ENCODE measurements at places on chromosomes 3 and 15.

- peak; percentile 64 for DNase-seq
Observed at GRCh38 chr15:40358471-40359353, 693 bp downstream of the DISP2 start.

GRCh38 chr3:123318374-123318773 is 116.6 kb downstream of the SEC22A start:
- DNase-seq, result no peak

DNA sequence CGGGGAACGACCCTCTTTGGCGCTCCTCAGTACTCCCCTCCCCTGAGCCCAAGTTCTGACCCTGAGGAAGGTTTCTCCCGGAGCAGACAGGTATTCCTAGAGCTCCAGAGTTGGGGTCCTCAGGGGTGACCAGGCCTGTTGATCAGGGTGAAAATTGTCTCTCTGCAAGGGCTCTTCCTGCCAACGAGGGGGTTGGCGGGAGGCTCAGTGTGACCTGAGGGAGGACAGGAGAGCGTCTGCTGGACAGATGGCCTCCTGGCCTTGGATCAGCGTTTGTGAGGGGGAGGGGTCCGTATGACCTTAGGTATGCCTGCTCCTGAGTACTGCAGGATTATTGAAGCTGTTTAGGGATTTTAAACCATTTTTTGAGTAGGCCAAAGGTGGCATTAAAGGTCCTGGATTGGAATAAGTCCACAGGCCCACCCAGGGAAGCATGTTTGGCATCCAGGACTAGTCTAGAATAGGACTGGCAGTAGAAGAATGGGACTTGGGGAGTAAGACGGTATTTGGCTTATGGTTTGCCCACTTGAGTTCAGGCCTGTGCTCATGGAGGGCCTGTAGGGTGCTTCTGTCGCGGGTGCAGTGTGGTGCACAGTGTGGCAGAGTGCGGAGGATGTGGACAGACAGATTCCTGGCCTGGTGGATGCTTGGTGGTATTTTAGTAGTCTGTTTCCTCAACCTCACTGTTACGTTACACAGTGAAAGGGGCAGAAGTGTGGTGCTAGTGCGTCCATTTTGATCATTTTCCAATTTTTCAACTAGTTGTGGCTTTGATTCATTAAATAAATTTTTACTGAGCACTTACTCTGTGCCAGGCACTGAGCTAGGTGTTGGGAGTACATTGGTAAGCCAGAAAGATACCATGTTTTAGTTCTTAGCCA is 959 bp downstream of the ZNF592 start:
- DNase-seq, result peak; percentile 35

DNA sequence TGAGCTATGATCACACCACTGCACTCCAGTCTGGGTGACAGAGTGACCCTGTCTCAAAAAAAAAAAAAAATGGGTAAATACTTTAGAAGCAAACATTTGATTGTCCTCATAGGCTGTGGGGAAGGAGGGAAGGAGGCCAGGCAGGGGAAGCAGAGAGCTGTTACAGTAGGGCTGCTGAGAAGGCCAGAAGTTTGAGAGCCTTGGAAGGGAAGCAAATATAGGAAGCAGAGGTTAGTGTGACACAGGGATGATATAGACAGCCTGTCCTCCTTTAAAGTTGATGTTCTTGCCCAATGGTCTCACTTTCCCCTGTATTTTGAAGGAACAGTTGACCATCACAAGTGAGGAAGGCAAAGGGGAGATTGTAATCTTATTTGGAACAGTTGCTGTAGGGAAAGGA is 5.3 kb upstream of the ALPK3 start:
- no peak for DNase-seq

DNA sequence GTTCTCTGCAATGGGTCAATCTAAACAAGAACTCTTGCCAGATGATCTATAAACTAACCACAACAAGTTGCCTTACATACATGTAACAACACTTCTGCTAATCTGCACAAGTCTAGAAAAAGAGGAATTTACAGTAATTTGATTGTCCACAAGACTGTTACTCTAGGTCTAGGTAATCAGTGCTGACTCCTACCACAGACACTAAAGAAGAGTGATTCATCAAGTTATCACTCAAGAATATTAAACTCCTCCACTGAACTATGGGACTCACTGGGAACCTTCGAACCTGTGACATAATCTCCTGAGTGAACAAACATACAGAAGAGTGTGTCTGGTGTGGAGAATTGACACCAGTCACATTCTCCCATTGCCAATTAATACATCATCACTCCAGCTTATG is 138.3 kb downstream of the ANXA2 start:
- no peak for DNase-seq

- DNase-seq, result peak; percentile 72
Observed at GRCh38 chr15:86231864-86232721, 152.4 kb downstream of the AGBL1 start.

DNA sequence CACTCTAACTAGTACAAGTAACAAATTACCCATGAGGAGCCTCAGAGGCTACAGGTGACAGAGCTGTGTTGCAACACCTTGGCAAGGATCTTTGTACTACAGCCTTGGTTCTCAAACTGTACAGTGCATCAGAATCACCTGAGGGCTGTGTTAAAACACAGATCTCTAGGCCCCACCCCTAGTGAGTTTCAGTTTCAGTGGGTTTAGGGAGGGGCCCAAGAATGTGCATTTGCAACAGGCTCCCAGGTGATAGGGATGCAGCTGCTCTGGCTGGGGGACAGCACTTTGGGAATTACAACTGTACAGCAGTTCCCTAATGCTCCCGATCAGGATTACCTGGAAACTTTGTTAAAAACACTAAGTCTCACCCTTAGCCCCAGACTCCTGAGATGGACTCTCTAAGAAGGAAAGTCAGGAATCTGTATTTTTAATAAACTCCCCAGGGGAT is 66.1 kb upstream of the NR2F2 start:
- DNase-seq, result no peak

DNA sequence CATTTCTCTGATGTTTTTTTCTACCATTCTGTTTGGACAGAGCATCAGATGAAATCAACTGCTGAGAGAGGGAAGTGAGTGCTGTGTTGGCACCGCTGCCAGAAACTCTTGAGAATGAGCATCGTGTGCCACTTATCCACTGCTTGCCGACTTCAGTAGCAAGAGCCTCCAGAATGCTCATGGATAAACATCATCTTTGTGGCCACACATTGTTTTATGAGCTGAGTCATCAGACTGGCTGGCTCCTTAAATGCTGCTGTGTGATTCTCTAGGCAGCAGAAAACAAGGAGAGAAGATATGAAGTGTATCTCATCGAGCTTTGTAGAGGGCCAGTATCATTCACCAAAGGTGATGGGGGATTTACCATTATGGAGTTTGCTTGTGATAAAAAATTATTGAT is 3.4 kb upstream of the DOCK3 start:
- no peak for DNase-seq

DNA sequence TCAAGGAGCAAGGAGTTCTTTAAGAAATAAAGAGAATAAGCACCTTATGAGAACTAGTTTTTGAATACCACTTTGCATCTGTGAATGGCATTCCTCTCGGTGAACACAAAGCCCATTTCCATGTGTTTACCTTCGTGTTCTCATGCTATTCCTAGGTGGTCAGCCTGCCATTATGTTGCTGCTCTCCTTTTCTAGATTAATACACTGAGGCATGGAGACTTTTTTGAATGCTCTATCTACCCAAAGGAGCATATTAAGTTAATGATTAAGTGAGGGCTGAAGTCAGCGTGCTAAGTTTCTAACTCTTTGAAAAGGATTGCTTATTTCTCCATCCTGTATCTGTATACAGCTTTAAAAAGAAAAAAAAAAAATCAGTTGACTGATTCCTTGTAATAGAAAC is 394.5 kb downstream of the MECOM start:
- DNase-seq, result no peak

DNA sequence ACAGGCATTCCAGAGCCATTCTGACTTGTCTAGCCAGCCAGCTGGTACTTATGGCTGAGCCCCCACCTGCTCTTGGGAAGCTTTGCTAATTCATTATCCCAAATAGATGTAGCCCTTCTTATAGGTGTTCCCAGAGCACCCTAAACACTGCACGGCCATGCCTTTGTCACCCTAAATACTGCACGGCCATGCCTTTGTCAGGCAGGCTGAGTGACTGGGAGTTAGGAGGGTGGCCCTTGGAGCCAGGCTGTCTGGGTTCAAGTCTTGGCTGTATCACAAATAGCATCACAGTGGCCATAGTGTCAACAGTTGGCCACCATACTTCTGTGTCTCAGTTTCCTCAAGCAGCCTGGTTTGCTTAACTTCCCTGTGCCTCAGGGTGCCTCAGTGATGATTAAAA is 292.3 kb downstream of the ADAMTS17 start:
- DNase-seq, result no peak

- peak; percentile 84 for DNase-seq
Observed at GRCh38 chr15:64699751-64700388, 75.5 kb downstream of the RBPMS2 start.

Measured in H9 (cell line).